Mesenteric fat pad (tissue), 1 donor: ENCODE measurements at places on chromosomes 6 and 20.

GRCh38 chr6:70103798-70104197 lies 199.1 kb downstream of the COL9A1 start:
- no peak for DNase-seq

DNA sequence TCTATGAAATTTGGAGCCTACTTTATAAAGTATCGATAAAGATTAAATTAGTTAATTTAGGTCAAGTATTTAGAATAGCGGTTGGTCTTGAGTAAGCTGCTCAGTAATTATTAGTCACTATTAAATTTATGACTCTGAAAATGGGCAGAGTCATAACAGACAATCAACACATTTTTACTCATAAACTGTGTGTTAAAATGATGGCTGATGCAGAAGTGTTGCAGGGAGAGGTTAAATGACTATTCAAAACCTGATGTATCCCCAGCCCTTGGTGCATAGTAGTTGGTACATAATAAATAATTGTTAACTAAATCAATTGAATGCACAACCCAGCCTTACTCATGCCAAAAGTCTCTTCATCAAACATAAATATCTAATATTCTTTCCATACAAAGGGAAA lies 30.6 kb downstream of the HIVEP2 start:
- DNase-seq = no peak

DNA sequence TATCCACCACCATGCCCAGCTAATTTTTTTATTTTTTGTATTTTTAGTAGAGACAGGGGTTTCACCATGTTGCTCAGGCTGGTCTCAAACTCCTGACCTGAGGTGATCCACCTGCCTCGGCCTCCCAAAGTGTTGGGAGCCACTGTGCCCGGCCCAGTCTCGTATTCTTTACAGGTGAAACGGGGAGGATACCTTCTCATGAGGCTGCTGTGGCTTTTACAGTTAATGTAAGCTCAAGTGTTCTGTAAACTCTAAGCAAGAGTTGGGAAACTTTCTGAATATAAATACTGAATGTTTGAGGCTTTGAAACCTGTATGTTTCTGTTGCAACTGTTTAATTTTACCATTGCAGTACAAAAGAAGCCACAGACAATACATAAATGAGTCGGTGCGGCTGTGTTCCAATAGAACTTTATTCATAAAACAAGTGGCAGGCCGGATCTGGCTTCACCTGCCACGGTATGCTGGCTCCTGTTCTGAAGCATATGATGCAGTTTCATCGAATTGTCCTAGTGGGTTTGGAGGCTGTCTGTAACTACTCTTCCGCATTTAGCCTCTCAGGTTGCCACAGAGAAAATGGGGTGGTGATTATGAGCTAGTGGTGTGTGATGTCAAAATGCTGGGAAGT lies 192.5 kb upstream of the ZFP64 start:
- DNase-seq = no peak

GRCh38 chr20:6884114-6884513 lies 116.6 kb downstream of the BMP2 start:
- DNase-seq = no peak
